OCI-LY7 (cell line): ENCODE measurements at places on chromosomes 6 and 20. TPM values are rescaled to one million over a fixed set of nuclear protein-coding genes. Genes with fewer than 3 reads are reported as not detected.
A peak's percentile ranks its signal among the peaks of the same experiment; 100 is the strongest.

Gene RRBP1
- 41.2 and 46.3 TPM in 2 replicates for total RNA-seq

Gene ROS1
- not detected in 2 replicates for total RNA-seq

Gene C6orf58
- total RNA-seq = not detected in 2 replicates

Gene PRR18
- total RNA-seq = 0.13 TPM in 1 of 2 replicates, not detected in the other

Gene NHLRC1
- not detected in 2 replicates for total RNA-seq

Gene SH3BGRL2
- 0.09 and 0.25 TPM in 2 replicates for total RNA-seq

Gene PCSK2
- total RNA-seq = not detected in 2 replicates

Gene TRIM40
- not detected in 2 replicates for total RNA-seq

Gene DAAM2
- total RNA-seq = 0.41 and 1.1 TPM in 2 replicates

Gene ADGRG6
- not detected in 2 replicates for total RNA-seq

Gene ADAT2
- 23.0 and 27.2 TPM in 2 replicates for total RNA-seq

Gene SIRPD
- total RNA-seq = not detected in 2 replicates

Gene DCBLD1
- total RNA-seq = 0.08 and 0.39 TPM in 2 replicates

DNA sequence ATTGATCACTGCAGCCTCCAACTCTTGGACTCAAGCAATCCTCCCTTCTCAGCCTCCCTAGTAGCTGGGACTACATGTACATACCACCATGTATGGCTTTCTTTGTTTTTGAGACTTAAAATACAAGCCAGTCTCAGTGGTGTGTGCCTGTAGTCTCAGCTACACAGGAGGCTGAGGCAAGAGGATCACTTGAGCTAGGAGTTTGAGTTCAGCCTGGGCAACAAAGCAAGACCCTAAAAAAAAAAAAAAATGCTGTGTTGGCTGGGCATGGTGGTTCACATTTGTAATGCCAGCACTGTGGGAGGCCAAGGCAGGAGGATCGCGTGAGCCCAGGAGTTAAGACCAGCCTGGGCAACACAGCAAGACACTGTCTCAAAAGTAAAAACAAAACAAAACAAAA is 51.7 kb downstream of the UBR2 start:
- DNase-seq = no peak

- DNase-seq = no peak
These were observed 35.6 kb downstream of the B4GALT5 start for GRCh38 chr20:49677777-49678758.

- DNase-seq = no peak
These were observed 12.8 kb upstream of the ELOVL5 start for GRCh38 chr6:53361549-53362031.

DNA sequence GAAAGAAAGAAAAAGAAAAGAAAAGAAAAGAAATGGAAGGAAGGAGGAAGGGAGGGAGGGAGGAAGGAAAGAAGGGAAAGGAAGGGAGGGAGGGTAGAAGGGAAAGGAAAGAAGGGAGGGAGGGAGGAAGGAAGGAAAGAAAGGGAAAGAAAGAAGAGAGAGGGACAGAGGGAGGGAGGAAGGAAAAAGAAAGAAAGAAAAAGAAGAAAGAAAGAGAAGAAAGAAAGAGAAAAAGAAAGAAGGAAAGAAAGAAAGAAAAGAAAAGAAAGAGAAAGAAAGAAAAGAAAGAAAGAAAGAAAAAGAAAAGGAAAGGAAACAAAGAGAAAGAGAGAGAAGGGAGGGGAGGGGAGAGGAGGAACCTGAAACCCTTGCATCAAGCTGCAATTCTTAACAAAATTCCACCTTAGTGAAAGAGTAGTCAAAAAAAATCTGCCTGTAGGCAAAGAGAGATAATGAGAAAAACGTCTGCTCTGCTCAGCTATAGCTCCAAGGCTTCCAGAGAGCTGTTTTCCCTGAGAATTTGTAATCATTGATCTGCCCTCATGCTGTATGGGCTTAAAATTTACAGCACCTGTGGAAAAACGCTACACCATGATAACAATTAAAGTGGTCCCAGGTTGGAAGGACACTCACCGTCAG is 16.7 kb upstream of the MYCT1 start:
- no peak for DNase-seq

GRCh38 chr20:43514648-43514999 is 7.1 kb downstream of the L3MBTL1 start:
- no peak for DNase-seq

DNA sequence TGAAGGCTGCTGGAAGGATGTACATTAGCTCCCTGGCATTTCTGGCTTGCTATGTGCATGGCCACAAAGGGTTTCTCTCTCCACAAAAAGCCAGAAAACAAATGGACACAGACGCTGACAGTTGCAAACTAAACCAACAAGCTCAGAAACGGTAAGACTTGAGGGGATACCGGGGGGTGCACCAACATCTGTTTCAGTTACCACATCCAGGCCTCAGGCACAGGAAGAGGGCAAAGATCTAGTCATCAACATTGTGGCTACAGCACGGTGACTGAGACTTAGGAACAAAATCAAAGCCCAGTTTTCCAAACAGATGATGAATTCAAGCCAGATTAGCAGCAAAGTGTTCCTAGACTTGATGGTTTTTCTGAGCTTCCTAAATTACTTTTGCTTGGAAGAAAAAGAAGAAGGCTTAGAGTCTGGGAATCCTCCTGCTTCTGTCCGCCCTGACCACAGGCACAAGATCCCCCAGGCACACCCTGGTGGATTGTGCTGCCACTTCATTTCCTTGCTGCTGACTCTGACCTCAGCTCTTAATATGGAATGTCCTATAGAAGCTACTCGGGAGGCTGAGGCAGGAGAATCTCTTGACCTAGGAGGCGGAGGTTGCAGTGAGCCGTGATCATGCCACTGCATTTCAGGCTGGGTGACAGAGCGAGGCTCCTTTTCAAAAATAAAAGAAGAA is 54.2 kb upstream of the ADGRF1 start:
- DNase-seq = no peak

- DNase-seq = no peak
These were observed 62.9 kb downstream of the CDH26 start for GRCh38 chr20:60021104-60021503.

GRCh38 chr6:136990754-136991153 is 54.0 kb downstream of the IL20RA start:
- no peak for DNase-seq

GRCh38 chr6:4164456-4164855 is 29.1 kb upstream of the ECI2 start:
- DNase-seq = no peak

- DNase-seq = no peak
These were observed 148.3 kb downstream of the TFAP2B start for GRCh38 chr6:50966986-50967385.

GRCh38 chr20:64236137-64237088 is 19.1 kb upstream of the PCMTD2 start:
- no peak for DNase-seq

GRCh38 chr20:23652371-23652770 is 14.6 kb upstream of the CST3 start:
- DNase-seq = no peak

DNA sequence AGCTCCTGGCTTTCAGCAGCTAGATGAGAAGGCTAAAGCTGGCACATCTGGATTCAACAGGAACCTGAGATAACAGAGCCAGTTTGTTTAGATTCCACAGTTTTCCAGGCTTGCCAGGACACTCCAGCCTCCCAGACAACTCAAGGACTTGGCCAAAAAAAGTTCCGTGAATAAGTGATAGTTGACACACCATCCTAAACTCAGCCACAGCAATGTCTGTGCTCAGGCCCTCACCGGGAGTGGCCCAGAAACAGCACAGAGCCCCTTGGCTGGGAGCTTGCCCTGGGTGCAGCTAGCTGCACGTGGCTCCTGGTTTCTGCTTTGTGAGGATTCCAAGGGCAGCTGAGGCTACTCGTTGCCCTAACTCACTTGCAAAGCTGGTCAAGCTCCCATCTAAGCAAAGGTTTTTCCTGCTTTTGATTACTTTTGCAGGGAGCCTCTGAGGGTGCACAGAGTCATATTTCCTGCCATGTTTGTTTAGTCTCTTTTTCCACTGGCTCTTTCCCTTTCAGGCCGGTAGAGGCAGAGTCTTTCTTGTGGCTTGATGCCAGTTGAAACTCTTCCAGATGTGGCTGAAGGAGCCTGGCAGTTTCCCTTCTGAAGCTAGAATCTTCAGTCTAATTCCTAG is 118.3 kb upstream of the ECI2 start:
- DNase-seq = no peak

DNA sequence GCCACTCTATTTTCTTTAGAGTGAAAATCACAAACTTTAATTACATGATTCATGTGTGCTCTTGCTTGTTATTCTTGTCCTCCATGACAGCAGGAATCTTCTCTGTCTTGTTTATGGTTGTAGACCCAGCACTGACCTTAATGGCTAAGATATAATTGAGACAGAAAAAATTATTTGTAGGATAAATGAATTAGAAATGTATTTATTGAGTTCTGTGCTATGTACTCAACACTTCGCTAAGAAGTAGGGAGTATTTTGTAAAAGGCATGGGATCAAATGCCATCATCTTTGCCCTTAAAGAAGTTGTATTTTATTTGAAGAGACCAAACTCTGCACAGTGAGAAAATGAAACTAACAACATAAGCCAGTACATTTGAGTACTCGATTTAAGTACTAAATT is 71.2 kb downstream of the CBLN4 start:
- DNase-seq = no peak

DNA sequence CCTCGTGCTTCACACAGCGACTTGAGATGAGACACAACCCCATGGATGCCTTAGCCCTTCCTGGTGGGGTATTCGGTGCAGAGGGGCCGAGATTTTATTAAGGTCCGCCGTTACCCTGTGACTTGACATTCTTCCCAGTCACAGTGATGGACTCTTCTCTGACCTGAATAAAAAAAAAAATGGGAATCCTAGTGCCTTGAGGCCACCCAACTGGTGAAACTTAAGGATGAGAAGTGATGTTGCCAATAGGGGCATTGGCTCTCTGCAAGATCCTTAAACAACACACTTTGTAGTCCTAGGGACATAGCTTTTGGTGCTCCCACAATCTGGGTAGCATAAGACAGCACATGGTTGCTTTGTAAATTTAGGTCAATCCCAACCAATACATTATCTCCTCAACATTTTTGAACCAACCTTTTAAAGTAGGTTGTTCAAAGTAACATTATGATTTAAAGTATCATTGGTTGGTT is 814 bp upstream of the ADNP start:
- DNase-seq = no peak

DNA sequence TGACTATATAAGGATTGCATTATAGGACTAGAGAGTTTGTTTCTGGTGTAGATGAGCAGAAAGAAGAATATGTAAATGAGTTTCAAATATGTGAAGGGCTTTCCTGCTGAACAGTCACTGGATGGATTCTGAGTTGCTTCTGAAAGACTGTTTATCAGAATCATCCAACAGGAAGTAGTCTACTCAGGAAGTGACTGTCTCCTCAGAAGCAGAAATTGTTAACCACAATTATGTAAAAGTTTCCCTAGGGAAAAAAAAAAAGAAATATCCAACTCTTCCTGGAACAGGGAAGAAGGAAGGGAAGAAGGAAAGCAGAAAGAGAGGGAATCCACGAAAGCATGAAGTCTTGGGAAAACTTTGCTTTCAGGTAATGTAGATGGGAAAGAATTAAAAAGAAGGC is 138.9 kb downstream of the TENT5A start:
- DNase-seq = no peak

DNA sequence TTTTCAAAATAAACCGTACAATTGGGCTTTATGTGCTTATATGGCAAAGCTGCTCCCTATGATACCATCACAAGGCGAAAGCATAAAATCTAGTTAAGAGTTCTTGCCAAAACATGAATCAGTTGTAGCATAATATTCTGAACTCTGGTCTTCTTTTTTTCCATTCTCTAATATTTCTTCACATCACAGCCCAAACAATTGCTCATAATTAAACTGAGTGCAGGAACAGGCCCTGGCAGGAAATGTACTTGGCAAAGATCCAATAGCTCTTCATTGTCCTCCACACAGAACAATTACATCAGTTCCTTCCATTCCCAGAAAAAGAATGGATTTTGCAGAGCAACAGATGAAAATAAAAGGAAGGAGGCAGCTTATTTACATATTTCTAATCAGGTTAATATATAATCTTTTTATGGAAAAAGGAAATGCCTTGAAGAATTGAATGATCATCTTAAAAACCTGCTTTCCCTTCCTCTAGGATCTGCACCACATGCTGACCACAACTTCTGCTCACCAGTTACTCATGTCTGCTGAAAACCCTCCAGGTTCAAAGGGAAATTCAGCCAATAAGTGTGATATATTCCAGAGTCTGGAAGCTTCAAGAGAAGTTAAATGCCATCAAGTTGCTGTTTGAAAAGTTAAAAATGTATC is 123.3 kb upstream of the COL21A1 start:
- peak; percentile 4 for DNase-seq

DNA sequence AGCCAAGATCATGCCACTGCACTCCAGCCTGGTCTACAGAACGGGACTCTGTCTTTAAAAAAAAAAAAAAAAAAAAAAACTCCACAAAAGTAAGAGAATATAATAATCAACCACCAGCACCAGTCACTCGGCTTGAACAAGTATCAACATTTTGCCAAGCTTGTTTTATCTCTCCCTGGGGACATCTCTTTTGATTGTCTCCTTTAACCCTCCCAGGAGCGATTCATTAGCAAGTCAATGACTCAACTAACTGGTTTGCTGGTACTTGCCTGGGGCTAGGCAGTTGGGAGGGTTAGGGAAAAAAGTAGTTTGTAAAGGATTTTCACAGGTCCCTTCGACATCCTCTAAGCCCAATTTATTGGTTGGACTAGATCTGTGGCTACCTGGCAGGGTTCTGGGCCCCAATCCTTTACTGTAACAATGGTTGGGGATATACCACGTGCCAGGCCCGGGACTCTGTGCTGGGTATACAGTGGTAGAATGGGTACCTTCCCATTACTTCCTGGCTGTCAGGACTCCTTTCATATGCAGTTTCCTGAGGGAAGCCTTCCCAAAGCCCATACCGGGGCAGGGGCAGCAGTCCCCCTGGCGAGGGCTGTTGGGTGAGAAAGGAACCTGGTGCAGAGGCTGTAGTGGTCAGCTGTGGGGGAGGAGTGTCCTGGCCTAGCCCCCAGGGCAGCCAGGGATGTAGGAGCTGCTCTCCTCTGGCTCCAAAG is 12.2 kb downstream of the TGIF2 start:
- DNase-seq = no peak

GRCh38 chr6:126385536-126385935 is 45.6 kb downstream of the CENPW start:
- no peak for DNase-seq

DNA sequence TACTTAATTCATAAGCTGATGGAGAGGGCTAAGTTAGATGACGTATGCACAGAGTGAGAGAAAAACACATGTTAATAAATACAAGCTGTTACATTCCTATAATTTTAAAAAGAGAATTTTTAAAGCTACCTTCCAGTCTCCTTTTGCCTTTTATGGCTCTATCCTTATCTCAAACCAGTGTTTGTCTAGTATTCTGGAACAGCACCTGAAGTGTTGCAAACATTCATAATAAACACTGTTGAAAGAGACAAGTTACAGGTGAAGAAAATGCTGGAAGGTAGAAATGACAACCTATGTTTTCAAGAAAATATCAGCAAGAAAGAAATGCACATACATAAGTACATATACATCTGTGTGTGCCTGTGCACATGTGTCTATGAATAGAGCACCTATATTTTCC is 409.1 kb downstream of the PKHD1 start:
- DNase-seq = no peak
